ENCODE measurements at places on chromosomes 3 and 15. TPM values are rescaled to one million over a fixed set of nuclear protein-coding genes. Genes with fewer than 3 reads are reported as not detected.

DNA sequence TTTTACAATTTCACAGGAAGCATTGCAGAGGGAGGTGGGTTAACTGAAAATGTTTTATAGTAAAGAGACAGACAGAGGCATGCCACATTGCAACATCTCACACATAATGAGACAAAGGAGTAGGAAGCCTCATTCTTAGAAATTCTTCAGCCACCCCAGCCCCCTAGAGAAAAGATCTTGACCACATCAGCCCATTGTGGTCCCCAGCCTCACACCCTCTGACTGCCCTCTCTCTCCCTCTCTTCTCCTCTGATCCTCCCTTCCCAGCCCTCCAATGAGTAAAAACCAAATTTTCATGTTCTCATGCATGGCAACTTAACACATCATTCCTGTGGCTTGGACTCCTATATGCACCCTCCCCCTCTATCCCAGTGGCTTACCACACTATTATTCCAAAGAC is 174.1 kb downstream of the UACA start:
- no peak for DNase-seq

- no peak for DNase-seq
These were observed 319.8 kb upstream of the LRRFIP2 start for GRCh38 chr3:37494216-37494615.

DNA sequence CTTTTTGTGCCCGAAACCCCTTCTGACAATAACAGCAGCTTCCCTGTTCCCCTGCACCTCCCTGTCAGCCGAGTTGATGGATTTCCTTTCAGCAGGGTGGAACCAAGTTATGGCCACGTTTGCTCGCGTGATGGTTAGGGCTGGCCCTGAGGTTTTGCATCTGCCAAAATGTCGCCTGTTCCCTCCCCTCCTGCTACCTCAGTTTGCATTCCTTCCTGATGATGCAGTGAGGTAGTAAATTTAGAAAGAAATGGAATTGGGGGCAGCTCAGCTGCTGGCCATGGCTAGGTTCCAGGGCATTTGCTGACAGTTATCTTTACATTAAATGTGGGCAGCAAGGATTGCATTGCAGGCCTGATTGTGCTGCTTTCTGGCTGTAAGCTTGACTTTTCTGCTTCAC is 13.2 kb downstream of the LIMD1 start:
- no peak for DNase-seq

GRCh38 chr3:6542795-6543194 is 318.1 kb upstream of the GRM7 start:
- DNase-seq = no peak

GRCh38 chr3:85167576-85167975 is 208.8 kb downstream of the CADM2 start:
- DNase-seq = no peak

The SNURF gene
- total RNA-seq = 32.7 TPM

The USP3 gene
- 67.8 TPM for total RNA-seq

The GOLGA6C gene
- not detected for total RNA-seq

The SACM1L gene
- total RNA-seq = 77.1 TPM

Data from naive thymus-derived CD4-positive, alpha-beta T cell (primary cell).